ENCODE measurements at places on chromosomes 3 and 15. TPM values are rescaled to one million over a fixed set of nuclear protein-coding genes. Genes with fewer than 3 reads are reported as not detected.

The KLHL6 gene
- 3.5 TPM for total RNA-seq

The ADGRG7 gene
- not detected for total RNA-seq

The UROC1 gene
- total RNA-seq: 0.35 TPM

The SLC24A5 gene
- total RNA-seq: 0.18 TPM

The GOLGA8G gene
- not detected for total RNA-seq

The ETV5 gene
- 24.5 TPM for total RNA-seq
